PC-3 (cell line): ENCODE measurements at places on chromosomes 13 and 19. TPM values are rescaled to one million over a fixed set of nuclear protein-coding genes. Genes with fewer than 3 reads are reported as not detected.

Gene CBY2
- not detected in 2 replicates for total RNA-seq

DNA sequence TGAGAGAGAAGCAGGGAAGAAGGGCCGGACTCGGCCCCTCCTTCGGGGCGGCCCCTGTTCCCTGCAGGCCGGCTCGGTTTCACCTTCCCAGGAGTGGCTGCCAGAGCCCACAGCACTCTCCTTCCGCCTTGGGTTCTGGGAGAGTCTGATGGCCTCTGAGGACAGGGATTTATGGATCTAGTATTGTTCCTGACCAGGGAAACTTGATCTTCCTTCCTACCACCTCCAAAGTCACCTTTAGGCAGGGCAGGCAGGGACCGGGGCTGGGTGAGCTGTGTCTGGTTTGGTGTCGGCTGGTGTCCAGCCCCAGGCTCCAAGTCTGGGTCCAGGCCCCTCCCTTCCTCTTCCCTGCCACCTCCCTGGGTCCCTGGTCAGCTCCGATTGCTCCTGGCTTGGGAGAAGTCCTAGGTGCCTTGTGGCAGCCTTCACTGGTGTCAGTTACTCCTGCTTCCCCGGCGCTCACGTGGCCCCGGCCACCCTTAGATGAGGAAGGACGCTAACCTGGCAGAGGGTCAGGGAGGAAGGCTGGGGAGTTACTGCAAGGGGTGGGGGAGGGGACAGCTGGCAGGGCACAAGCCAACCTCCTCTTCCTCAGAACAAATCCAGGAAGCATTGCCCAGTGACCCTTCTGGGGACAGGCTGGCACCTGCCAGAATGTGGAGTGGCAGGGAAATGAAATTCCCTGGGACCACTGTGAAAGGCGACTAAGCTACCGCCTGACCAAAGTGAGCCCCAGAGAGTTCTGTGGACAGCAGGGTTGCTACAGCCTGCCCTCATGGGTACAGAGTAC lies 18.8 kb downstream of the RFX1 start:
- no peak for DNase-seq

Gene C1QTNF9B
- total RNA-seq: 0.23 TPM in 1 of 2 replicates, not detected in the other

GRCh38 chr19:7739801-7740681 lies 7.3 kb downstream of the CD209 start:
- no peak for DNase-seq

GRCh38 chr13:48828962-48829411 lies 146.7 kb upstream of the FNDC3A start:
- DNase-seq: peak; percentile 64

Gene TCF3
- 147 and 196 TPM in 2 replicates for total RNA-seq

Gene OR10H5
- not detected in 2 replicates for total RNA-seq

DNA sequence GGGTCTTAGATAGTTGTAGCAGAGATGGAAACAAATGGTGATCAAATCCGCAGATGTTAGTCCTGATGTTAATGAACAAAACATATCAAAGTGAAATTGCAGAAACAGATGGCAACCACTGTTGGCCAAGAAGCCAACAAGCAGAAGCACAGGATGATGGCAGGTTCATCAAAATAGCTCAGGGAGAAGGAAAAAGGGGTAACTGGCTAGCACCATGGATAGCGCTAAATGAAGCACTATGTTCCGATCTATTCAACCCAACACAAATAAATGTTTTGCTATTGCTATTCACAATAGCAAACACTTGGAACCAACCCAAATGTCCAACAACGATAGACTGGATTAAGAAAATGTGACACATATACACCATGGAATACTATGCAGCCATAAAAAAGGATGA lies 413.7 kb downstream of the FGF14 start:
- no peak for DNase-seq
